ENCODE measurements at places on chromosomes 5 and 9.
A peak's percentile ranks its signal among the peaks of the same experiment; 100 is the strongest.

- DNase-seq = no peak
Observed at GRCh38 chr5:34767180-34767579, 71.8 kb upstream of the TTC23L start.

GRCh38 chr5:169909945-169910344, 70.3 kb downstream of the INSYN2B start:
- DNase-seq = no peak

DNA sequence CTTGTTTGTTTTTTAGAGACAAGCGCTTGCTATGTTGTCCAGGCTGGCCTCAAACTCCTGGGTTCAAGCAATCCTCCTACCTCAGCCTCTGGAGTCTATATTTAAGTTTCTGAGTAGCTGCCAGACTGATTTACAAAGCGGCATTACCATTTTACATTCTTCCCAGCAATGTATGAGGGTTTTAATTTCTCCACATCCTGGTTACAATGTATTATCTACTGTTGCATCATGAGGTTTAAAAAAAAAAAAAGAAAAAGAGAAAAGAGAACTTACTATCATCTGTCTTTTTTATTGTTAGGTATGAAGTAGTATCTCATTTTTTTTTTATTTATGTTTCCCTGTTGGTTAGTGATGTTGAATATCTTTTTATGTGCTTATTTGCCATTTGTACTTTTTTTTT, 18.9 kb upstream of the CLINT1 start:
- DNase-seq = no peak

DNA sequence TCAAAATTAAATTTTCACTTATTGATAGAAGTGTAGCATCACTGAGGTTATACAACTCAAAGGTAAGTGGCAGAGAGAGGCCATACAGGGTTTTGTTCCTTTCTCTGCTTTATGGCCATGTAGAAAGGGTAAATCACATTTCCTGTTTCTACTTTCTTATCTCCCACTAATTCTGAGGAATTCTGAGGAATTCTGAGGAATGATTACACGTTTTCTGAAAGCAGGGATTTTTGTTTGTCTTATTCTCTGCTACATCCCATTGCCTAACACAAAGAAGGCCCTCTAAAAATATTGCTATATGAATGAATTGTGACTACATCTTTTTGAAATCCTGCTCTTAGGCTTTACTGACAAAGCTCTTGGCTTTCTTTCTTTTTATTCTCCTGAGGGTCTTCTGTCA, 516.9 kb upstream of the ZNF608 start:
- no peak for DNase-seq

DNA sequence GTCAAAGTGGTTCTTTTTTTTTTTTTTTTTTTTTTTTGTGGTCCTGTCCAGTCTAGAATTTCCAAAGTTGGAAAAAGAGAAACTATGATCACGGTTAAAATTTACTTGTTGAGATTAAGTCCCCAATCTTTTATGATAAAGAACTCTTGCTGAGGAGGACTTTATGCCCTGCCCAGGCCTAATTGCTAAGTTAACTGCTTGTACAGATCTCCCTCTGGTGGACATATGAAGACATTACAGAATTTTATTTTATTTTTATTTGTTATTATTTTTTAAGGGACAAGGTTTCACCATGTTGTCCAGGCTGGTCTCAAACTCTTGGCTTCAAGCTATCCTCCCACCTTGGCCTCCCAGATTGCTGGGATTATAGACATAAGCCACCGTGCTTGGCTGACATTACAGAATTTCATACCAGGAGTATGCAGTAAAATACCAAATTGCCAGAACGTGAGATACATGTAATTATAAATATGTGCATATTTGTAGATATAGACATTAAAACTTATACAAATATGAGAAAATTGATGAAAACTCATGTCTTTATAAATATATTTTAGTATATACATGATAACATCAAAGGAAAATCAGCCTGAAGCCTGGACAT, 91.2 kb downstream of the RFK start:
- DNase-seq = no peak

GRCh38 chr5:59711310-59711709, 182.2 kb downstream of the PDE4D start:
- DNase-seq = no peak

- peak; percentile 26 for DNase-seq
Observed at GRCh38 chr9:38689678-38690077, 30.3 kb downstream of the FAM240B start.

- DNase-seq = peak; percentile 14
Observed at GRCh38 chr5:7856855-7857254, 5.9 kb upstream of the CFAP90 start.

DNA sequence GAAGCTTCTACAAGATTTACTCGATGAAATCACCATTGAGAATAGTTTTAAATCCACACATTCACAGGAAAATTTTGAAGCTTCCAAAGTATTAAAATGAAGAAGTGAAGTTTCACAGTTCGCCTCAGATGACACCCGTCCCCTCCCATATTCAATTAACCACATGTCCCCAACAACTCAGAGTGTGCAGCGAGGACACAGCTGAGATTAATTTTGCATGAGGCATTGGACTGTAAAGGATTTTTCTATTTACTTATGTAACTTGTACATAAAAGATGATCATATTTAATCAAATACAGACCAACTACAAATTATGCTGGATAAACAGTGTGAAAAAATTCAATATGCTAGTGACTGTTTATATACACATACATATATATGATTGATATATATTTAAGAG, 84.7 kb upstream of the OLFM1 start:
- DNase-seq = no peak

DNA sequence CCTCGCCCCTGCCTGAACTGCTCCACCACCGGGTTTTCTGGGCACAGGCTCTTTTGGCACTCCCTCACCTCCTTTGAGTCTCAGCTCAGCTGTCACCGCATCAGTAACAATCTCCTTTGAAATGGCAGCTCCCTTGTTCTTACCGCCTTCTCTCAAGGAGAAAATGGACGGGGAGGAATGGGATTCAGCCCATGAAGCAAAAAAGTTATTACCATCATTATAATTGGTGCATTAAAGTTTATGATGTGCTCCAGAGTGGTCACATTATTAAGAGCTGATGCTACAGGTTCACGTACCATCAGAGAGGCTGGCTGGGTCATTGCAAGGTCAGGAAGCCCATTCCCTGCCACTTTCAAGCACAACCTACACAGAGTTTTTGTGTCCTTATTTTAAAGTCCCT, 344.7 kb downstream of the AGTPBP1 start:
- DNase-seq = no peak

DNA sequence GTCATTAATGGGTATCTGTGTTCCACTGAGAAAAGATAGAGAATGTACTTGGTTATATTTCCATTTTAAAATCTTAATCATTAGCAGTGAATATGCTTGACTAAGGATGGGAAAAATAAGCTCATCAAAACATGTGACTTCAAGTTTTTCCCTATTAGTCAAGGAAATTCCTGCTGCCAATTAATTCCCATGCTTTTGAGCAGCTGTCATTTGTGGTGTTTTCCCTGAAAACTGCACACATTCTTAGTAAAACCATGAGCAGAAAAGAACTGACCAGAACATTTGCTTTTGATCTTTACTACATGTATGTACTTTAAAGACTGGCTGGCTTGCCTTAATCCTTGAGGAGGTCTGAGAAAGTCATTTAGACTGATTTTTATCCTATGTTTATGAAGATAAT, 75.2 kb downstream of the AOPEP start:
- no peak for DNase-seq
